ENCODE measurements at places on chromosomes 5 and 9. TPM values are rescaled to one million over a fixed set of nuclear protein-coding genes. Genes with fewer than 3 reads are reported as not detected.

DNA sequence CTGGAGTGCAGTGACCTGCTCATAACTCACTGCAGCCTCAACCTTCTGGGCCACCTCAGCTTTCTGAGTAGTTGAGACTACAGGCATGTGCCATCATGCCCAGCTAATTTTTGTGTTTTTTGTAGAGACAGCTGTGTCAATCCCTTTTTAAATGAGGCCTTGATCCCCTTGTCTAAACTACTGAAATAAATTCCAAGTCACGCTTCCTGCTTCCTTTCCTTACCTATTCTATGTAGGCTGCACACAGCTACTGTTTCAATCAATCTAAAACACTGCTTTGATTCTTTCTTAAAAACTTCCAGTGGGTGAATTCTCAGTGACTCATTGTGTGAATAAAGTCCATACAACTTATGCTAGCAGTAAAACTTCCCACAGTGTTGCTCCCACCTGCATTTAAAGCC is 2.9 kb upstream of the C7 start:
- DNase-seq, result no peak

- no peak for DNase-seq
These were observed 1004.1 kb upstream of the EDIL3 start for GRCh38 chr5:85388770-85389169.

DNA sequence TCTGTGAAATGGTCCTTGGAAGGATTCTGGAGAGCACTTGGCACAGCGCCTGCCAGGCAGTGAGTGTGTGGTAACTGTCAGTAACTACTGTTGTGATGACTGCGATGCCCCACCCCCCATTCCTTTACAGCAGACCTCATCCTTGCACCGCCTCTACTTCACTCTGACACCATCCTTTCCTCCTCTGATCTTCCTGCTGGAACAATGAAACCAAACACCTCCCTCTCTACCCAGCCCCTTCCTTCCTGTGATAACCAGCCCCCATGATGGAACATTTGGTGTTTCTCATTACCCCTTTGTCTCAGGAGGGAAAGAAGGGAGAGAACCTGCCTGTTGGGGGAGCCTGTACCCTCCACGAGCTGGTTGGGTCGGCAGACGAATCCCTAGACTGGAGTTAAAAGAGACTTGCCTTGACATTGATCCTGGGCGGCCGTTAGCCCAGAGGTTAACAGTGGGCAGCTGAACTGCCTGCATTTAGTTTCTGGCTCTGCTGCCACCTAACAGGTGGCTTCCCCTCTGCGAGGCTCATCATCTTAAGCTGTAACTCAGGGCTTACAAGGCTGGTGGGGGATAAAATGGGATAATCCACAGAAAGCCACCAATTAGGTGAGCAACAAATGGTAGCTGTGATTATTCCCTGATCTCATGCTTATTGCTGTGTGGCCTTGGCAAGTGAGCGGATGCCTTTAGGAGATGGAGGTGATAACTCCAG is 34.2 kb upstream of the GRPEL2 start:
- no peak for DNase-seq

DNA sequence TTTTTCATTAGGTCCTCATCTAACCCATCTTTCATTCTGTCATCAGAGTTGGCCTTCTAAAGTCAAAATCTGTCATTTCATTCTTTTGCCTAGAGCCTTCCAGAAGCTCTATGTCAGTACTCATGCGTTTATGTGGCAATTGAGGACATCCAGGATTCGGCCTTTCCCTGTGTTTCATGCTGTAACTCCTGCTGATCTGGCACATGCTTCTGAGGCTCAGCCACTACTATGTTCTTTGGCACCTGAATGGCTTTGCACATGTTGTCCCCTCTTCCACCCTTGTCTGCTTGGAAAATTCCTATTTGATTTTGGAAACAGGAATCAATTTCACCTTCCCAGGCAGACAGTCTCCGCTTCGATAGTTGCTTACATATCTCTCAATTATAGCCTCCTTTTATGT is 84.9 kb downstream of the GDNF start:
- DNase-seq, result no peak

INSYN2B gene
- 0.97 TPM for total RNA-seq
